ENCODE measurements at places on chromosomes 12 and 14. TPM values are rescaled to one million over a fixed set of nuclear protein-coding genes. Genes with fewer than 3 reads are reported as not detected.
A peak's percentile ranks its signal among the peaks of the same experiment; 100 is the strongest.

DNA sequence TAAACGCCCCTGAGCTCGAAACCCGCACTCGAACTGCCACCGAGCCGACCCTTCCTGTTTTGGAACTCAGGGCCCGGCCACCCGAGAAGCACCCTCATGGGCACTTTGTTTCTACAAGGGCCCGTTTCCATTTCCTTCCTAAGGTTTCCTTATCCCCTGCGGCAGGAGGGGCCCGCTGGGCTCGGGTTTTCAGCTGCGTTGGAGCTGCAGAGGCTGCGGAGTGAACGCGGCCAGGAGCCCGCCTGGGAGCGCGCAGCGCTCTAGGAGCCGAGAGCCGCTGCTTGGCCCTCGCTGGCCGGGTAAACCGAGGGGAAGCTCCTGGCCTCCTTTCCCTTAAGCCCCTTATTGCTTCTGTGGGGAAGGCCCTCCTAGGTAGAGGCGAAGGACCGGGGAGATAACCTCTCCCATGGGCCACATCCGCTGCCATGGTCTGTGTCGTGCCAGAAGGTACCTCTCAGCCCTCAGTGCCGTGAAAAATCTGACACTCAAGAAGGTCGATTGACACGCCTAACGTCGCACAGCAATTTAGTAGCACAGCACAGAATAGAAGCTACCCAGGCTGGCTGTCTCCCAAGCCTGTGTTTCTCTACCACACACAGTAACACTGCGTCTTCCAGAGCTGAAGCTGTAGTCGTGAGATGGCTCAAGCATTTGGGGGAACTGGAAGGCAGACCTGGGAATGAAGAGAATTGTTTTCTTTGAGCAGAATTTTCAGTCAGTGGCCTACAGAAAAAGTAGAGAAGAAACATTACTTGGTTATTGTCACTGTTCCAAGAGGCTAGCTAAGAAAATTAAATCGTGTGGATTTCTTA, 12.9 kb upstream of the CALM1 start:
- peak; percentile 63 for DNase-seq

DNA sequence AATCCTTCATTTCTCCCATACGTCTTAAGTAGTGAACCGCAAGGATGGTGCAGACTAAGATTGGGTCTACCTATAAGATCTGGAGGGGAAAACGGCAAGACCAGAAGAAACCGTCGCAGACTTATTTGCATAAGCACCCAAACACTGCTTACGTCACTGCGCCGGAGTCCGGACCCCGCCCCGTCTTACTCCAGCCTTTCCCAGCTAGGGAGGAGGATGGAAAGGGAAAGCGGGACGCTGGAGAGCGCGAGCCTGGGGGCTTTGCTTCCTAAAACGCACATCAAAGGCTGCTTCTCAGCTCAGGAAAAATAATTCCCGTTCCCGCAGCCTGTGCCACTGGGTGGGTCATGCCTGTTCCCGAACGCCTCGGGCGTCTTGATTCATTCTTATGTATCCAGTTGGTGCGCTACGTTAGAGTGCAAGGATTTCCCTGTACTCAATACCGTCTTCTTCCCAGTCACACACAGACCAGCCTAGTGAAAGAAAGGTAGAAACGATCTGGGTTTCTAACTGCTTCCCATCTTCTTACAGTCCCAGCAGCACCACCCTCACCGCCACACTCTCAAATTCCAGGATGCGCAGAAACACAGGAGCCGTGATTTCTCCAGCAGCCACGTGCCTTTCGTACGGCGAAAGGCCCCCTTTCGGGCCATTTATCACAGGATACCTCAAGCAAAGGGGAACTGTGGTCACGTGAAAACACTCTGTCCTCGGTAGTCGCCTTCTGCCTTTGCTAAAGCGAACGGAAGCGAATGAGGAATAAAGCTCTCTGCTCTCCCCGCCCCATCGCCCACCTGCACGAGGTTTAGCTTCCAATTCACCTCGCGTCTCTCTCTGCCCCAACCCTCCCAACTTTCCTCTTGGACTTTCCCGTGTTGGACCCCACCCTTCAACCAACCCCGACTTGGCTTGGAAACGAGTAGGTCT, 1.1 kb downstream of the SLC6A15 start:
- DNase-seq = peak; percentile 51

GRCh38 chr14:94771906-94772490, 2.1 kb upstream of the GSC start:
- DNase-seq = no peak

DNA sequence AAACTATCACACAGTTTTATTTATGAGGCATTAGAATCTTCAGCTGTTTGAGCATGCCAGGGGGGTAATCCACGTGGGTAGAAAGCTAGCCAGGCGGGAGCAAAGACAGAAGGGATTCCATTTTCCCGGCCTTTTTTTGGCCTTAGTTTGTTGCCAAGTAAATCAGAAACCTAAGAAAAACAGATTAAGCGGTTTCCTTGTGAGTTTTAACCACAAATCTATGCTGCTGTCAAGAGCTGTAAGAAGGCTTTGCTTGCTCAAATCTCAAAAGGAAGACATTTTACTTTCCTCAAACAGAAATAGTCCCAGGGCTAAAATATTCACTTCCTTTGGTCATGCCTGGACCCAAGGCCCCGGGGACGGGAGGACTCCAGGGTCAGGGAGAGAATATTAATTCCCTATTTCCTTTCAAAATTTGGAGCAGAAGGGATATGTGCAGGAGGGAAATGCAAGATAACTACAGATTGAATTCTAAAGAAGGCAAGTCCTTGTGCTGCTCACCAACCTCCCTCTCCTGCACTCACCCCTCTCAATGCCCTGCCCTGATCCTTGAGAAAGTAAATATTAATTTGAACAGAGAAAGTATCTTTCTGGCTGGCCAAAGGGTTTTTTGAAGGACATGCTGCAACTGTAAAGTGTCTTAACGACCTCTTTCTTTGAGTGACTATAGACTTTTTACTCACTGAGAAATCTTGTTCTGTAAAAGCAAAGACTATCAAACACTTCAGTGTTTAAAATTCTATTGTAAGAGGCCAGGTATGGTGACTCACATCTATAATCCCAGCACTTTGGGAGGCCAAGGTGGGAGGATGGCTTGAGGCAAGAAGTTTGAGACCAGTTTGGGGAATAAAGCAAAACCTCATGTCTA, 75.7 kb downstream of the HSD17B6 start:
- DNase-seq = no peak

- DNase-seq = no peak
These were observed 151.7 kb upstream of the RTL1 start for GRCh38 chr14:101055106-101055662.

- DNase-seq = no peak
These were observed 7.5 kb upstream of the PAX9 start for GRCh38 chr14:36653962-36654793.

GRCh38 chr12:54432815-54433164, 13.7 kb upstream of the ITGA5 start:
- DNase-seq = no peak

DNA sequence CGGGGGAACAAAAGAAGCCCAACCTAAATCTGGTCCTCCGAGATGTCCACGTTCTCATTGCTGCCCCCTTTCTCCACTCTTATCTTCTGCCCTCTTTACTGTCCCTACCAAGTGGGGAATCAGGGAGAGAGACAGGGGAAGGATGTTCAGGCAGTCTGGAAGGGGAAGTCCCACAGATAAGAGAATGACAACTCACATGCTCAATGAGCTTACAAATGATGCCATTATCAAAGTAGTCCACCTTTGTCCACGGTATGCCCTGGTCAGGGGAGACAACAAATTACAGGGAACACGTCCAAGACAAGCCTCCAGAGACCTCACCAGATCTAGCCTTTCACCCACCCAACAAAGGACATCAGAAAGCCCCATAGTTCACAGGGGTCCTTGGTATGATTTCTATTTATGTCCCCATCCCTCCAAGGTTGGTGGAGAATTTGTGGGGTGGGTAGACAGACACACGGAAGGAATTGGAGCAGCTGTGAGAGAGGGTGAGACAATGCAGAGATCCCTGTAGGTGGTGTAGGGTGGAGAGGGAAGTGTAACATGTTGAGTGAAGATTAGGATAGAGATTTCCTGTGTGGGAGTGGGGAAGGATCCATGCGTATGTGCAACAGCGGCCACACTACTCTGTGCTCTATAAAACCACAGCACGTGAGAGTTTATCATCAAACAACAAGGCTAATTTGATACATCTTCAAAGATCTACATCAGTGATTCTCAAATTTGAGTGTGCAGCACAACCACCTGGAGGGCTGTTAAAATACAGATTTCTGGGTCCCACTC, 10.7 kb downstream of the MYO1A start:
- DNase-seq = no peak

KLHL33 gene
- total RNA-seq = not detected

HOXC9 gene
- 1.7 TPM for total RNA-seq

SERPINA5 gene
- total RNA-seq = not detected

SLC39A9 gene
- 74.8 TPM for total RNA-seq
